Vagina (tissue), 2 donors: ENCODE measurements at places on chromosomes 13 and 19.

DNA sequence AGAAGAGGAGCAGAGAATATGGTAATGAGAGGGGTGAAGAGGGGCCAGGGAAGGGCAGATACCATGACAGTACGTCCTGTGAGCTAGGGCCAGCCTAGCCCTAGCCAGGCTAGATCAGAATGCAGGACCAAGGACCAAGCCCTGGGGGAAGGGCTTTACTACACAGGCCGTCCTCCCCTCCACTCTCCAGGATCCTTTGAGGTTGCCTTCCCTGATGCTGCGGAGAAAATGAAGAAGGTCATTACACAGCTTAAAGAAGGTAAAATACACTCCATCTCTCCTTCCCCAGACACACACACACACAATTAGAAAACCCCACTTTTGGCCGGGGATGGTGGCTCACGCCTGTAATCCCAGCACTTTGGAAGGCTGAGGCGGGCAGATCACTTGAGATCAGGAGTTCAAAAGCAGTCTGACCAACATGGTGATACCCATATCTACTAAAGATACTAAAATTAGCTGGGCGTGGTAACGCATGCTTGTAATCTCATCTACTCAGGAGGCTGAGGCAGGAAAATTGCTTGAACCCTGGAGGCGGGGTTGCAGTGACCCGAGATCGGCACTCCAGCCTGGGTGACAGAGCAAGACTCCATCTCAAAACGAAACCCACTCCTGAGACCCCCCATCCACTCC is 8.5 kb downstream of the SPACA6 start:
- no peak for DNase-seq

DNA sequence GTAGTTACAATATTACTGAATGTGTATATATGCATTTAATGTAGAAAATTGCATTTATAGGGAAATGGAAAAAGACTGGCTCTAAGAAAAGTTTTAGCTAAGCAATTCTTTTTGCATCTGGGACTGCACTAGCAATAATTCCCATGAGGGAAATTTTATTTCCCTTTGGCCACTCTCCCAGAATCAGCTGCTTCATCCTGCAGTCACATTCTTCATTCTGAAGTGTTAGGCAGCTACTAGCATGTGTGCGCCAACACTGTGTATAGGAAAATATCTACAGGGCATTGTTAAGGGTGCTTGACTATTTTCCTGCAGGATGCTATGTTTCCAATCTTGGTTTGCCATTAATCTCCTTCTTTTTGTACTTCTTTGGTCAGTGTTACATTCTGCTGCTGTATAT is 312.8 kb upstream of the PCDH20 start:
- no peak for DNase-seq

- no peak for DNase-seq
Observed at GRCh38 chr13:109427695-109428094, 358.7 kb downstream of the IRS2 start.

- DNase-seq, result no peak
Observed at GRCh38 chr19:16372065-16372915, 47.7 kb downstream of the KLF2 start.

DNA sequence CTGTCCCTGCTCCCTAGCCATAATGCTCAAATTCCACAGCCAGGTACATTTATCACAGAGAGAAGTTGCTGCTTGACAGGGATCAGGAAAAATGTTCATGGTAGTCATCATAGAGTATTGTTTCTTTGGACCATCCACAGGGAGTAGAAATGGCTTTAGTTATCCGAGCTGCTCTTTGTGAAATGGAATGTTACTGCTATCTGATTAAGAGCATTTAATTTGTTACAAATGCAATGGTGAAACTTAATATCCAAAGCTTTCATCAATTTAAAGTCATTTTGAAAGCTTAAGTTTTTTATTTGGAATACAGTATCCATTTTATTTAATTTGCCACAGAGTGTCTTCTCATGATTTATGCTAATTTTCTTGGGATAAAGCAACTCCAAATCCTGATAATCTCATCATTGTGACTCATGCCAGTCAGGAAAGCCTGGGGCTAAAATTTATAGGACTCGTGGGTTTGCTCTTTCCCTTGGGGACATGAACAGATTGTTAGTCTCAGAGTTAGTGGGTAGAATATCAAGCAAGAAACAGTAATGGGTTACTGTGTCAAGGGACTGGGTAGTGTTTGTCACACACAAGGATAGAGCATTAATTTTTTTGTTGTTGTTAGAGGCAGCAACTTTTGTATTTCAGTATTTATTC is 59.8 kb downstream of the SCEL start:
- DNase-seq, result no peak

DNA sequence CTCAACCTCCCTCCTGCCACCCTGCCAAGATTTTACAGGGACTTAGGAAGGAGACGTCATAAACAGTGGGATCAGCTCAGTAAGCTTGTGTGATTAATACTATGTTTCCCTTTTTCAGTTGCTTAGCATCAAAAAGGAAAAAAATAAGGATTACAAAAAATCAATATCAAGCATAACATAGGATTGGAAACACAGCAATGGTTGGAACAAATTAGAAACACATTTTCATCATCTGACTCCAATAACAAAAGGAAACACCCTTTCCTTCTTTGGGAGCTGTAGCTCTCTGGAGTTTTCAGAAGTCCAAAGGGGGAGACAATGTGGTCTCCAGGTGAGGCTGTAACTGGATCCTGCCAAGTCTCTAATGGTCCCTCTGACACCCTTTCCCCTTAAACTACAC is 233.4 kb downstream of the B3GLCT start:
- no peak for DNase-seq

DNA sequence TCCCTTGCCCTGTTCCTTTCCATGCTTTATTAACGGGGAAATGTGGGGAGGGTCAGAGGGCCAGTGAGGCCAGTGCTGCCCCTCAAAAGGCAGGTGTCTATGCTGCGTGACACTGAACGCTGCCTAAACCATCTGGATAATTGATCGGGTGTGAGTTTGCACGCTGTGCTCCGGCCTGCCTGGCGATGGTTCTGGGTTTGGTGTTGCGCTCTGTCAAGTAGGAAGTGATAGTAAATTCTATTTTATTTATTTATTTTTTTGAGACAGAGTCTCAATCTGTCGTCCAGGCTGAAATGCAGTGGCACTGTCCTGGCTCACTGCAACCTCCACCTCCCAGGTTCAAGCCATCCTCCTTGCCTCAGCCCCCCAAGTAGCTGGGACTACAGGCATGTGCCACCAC is 86.5 kb downstream of the ATP11A start:
- no peak for DNase-seq

DNA sequence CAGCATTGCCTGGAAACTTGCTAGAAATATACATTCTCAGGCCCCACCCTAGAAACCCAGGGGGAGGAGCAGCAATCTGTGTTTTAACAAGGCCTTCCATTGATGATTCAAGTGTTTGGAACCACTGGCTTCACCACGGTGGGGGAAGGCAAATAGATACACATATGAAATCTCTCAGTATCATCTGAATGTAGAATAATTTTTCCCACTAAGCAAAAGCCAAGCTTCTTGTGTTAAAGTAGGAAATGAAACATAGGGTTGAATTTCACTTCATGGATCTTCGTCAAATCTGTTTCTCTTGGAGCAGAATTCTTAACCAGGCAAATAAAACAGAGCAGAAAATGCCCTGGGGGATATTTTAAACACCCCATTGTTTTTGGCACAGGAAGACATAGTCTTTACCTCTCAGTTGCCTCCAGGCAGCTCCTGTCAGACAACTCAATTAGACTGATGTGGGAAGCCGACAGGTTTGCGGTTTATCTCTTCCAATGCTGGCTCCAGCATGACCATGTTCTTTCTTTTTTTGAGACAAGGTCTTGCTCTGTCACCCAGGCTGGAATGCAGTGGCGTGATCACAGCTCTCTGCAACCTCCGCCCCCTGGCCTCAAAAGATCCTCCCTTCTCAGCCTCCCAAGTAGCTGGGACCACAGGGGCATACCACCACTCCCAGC is 213.0 kb downstream of the FOXO1 start:
- DNase-seq, result no peak

DNA sequence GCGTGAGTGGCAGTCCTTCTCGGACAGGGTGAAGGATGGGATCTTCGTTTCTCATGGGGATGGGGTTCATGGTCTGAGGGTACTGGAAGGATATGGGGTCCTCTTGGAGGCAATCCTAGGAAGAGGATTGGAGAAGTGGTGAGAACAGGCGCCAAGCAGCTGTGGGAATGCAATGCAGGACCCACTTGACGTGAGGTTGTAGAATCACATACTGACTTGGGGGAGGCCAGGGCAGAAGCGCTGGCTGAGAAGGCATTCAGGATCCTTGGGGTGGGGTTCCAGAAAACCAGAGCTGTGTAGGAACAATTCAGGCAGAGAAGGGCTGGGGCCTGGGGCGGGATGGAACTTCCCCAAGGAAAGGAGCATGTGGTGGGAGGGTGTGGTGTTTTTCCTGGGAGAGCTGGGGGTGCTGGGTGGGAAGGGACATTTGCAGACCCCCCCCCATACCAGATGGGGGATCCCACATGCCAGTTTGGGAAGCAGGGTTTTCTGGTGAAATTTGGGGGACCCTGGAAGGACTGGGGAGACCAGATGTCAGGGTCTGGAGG is 852 bp downstream of the KLK1 start:
- no peak for DNase-seq

GRCh38 chr13:97140611-97141010 is 81.5 kb upstream of the MBNL2 start:
- no peak for DNase-seq

DNA sequence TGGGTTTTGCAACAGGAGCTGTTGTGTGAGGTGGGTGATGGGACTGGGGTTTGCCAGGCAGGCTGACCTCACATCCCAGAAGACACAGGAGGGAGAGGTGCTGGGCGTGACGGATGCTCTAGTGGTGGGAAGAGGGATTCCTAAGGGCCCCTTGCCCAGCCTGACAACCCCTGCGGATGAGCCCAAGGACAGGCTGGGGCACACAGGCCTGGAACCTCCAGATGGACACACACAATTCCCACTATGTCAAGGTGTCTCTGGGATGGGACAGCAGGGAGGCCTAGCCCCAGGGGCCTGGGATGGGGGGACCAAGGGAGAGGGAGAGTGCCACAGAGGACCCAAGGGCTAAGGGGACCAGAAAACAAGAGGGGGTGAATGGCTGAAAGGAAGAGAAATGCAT is 191.5 kb downstream of the ZNF536 start:
- no peak for DNase-seq

GRCh38 chr19:44646049-44646416 is 2.3 kb downstream of the PVR start:
- no peak for DNase-seq

DNA sequence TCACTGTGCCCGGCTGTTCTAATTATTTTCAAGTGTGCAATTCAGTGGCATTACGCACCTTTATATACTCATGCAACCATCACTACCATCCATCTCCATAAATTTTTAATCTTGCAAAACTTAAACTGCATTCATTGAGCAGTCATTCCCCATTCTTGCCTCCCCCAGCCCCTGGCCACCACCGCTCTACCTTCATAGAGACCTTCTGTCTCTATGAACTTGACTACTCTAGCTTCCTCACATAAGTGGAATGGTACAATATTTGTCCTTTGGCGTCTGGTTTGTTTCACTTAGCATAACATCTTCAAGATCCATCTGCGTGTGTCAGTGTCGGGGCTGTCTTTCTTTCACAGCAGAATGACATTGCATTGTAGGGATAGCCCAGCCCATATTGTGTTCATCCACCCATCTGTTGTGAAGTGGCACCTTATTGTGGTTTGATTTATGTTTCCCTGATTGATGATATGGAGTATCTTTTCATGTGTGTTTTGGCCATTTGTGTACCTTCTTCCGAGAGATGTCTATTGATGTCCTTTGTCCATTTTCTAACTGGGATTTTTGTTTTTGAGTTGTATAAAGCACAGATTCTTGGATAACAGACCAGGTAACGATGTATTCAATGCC is 64.8 kb upstream of the FLT1 start:
- no peak for DNase-seq

- DNase-seq, result no peak
Observed at GRCh38 chr13:51453207-51453958, 547 bp upstream of the INTS6 start.

DNA sequence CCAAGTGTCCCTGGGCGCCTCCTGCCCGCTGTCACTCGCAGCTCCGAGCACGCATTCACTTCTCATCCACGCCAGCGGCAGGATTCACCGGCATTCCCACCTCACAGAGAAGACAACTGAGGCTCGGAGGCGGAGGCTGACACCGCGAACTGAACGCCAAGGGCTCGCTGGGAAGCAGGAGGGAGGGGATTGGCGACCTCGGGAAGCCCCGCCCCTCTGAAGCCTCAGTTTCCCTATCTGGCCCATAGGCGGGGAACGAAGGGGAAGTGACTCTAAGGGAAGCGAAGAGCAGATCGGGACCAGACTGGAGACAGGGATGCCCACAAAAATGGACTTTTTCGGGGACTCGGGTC is 256 bp downstream of the MICOS13 start:
- no peak for DNase-seq

GRCh38 chr13:65638572-65639168 is 1591.5 kb downstream of the PCDH9 start:
- no peak for DNase-seq

DNA sequence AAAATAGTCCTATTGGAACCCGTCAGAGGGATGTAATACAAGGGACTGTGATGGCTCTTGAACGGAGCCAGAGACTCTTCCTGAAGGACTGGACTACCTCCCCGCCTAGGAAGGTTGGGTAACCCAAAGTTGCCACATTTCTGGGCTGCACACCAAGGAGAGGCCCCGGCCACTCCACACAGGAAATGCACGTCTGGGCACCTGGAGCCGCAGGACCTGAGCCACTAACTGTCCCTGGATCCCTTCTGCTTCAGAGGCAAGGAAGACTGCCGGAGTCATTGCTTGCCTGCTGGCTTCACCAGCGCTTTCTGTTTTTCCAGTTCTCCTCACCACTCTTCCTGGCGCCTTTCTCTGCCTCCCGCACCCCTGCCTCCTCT is 1.2 kb upstream of the FLT1 start:
- no peak for DNase-seq

GRCh38 chr13:91563799-91564198 is 165.4 kb downstream of the GPC5 start:
- DNase-seq, result no peak

GRCh38 chr13:113036401-113036800 is 67.4 kb downstream of the MCF2L start:
- DNase-seq, result no peak

GRCh38 chr19:5687360-5688198 is 2.5 kb upstream of the RPL36 start:
- no peak for DNase-seq
